ENCODE measurements at places on chromosomes 7 and 10. TPM values are rescaled to one million over a fixed set of nuclear protein-coding genes. Genes with fewer than 3 reads are reported as not detected.

- H3K36me3 ChIP-seq = no peaks in the 10 kb centered on the region
- DNase-seq = no peak
- no peak overlapping the region for H3K27ac ChIP-seq
- no peak overlapping the region for H3K4me3 ChIP-seq
Measured at GRCh38 chr10:109939315-109939961, 16.1 kb upstream of the XPNPEP1 start.

Gene SLC13A1
- total RNA-seq = 0.03 TPM

DNA sequence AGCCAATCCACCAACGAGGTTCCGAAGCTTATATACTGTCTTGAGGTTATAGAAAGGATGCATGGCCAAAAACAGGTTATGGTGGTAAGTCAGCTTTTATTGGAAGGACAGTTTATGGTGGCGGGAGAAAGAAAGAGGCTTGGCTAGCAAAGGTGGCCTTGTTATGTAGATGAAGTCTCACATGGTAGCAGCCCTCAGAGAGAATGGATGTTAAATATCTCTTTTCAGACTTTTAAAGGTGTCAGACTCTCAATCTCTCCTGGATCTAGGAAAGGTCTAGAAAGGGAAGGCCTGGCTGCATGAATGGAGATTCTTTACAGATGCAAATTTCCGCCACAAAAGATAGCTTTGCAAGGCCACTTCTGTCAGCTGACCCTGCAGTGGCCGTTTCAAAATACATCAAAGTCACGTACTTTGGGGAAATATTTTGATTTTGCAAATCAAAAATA is 333.8 kb downstream of the GALNT17 start:
- no peaks in the 10 kb centered on the region for H3K36me3 ChIP-seq
- H3K27me3 ChIP-seq = no peaks in the 10 kb centered on the region
- H3K4me3 ChIP-seq = no peak overlapping the region
- DNase-seq = no peak

Gene EVX1
- not detected for total RNA-seq

DNA sequence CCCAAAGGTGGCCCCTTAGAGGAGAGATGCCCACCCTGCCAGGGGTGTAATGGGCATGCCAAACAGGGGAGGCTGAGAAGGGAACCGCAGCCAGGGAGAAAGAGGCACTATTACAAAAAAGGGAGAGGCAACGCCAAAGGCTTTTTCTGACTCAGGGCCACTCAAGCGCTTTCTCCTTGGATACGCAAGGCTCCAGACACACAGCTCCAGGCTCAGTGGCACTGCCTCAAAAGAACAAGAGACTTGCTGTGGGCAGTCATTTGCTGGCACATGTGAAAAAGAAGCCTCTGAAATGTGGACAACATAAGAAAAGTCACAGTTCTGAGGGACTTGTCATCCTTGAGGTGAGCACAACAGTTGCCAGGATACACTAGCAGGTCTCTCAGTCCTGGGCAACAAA is 128.4 kb downstream of the DGKI start:
- H3K4me1 ChIP-seq = no peaks in the 10 kb centered on the region
- no peak overlapping the region for H3K4me3 ChIP-seq
- H3K27ac ChIP-seq = no peak overlapping the region
- H3K36me3 ChIP-seq = no peaks in the 10 kb centered on the region
- no peak for DNase-seq

Gene SEMA4G
- total RNA-seq = 2.5 TPM

GRCh38 chr7:137954614-137955013 is 47.3 kb downstream of the CREB3L2 start:
- no peak for DNase-seq
- H3K36me3 ChIP-seq = 0 out of 2 replicates have a peak, but pooled peaks cover 2% of the 10 kb centered on the region
- no peak overlapping the region for H3K4me3 ChIP-seq
- H3K27me3 ChIP-seq = no peaks in the 10 kb centered on the region
- H3K27ac ChIP-seq = no peak overlapping the region
- H3K4me1 ChIP-seq = peaks cover 16% of the 10 kb centered on the region

Gene SLC37A3
- 26.1 TPM for total RNA-seq

All from SJCRH30 (cell line).